ENCODE measurements at places on chromosomes 6 and 20.
A peak's percentile ranks its signal among the peaks of the same experiment; 100 is the strongest.

DNA sequence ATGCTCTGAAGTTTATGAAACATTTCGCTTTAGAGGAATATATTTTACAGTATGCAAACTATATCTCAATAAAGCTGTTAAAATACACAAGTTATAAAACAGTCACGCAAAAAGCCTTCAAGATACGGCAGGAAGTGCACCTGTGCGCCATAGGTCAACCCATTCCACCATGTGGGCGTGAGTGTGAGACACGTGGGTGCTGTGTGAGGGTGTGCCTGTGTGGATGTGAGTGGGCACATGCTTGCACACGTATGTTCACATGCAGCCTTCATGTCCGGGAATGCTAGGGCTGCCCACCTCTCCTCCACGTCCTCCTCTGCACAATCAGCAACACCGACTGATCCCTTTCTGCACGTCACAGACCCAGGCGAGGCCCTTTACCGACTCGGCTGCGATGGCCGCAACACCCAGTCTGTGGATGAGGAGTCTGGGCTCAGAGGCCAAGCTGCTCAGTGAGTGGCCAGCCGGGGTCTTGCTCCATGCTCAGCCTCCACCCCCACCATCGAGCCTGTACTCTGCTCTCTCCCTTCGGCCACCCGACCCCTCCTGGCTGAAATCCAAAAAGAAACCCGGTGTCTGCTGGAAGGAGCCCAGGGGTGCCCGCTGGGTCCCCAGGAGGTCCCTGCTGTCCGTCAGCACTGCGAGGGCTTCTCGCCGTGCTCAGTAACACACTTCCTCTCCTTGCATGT lies 3.0 kb upstream of the FRMD1 start:
- DNase-seq: no peak

DNA sequence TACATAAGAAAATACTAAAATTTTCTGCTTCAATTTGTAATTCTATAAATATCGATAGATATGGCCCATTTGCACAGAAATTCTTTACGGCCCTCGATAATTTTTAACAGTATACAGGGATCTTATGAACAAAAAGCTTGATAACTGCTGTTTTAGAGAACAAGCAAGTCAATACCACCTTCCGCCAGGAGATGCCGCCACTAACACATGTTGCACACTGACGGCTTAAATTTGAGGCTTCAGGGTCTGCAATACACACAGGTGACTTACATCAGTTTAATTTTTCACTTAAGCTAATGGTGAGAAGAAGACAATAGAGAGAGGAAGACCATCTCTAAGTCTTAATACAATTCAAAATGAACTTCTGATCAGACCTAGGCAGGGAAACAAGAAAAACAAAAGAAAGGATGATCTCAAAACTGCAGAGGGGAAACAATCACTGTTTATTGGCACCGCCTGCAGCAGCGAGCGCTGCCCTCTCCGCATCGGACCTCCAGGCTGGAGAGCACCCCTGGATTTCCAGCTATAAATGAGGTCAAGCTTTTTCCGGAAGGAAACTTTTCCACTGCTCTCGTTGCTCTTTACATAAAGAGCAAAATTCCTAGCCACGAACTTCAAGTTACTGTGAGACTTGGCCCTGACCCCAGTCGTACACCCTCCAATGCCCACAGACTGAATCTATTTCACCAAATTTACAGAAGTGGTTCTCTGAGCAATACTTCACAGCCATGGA lies 53.9 kb downstream of the OTOR start:
- peak; percentile 10 for DNase-seq

- no peak for DNase-seq
Observed at GRCh38 chr6:117469356-117469755, 13.1 kb upstream of the DCBLD1 start.

DNA sequence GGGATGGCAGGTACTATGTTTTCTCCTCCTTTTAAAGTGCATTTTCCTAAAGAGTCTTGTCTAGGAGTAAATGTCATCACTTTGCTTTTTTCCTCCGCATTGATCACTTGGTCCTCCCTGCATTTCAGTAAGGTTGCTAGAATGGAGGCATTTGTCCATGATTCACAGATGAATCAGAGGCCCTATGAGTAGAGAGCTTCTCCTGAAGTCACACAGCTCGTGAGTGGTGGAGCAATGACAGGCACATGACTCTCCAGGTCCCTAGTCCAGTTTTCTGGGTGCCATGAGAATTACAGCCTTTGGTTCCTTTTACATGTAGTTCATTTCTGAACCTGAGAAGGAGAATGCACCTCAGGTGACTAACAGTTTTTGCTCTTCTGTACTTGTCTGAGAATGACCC lies 50.5 kb downstream of the HLA-A start:
- no peak for DNase-seq

- DNase-seq: no peak
Observed at GRCh38 chr6:101296169-101296960, 97.1 kb upstream of the GRIK2 start.

GRCh38 chr6:170042596-170043118 lies 248.2 kb downstream of the DLL1 start:
- DNase-seq: no peak

- DNase-seq: no peak
Observed at GRCh38 chr6:166820070-166820469, 136.3 kb downstream of the RNASET2 start.

GRCh38 chr20:63452341-63452740 lies 20.1 kb downstream of the KCNQ2 start:
- no peak for DNase-seq

Data from activated T-helper 9 cell treated with anti-CD3 and anti-CD28 coated beads, Interleukin-2, amount 50 U/mL, for 16 hours (primary cell).